ENCODE measurements at places on chromosomes 2 and 18.

GRCh38 chr18:31538837-31539236 is 40.9 kb downstream of the DSG2 start:
- no peak for ATAC-seq

- ATAC-seq = peak; percentile 2
Observed at GRCh38 chr2:98463988-98464771, 19.5 kb downstream of the INPP4A start.

GRCh38 chr2:17793296-17793695 is 23.0 kb upstream of the MSGN1 start:
- no peak for ATAC-seq

GRCh38 chr2:102436323-102436722 is 13.4 kb downstream of the IL18RAP start:
- no peak for ATAC-seq

GRCh38 chr2:239792405-239793084 is 232.6 kb downstream of the NDUFA10 start:
- no peak for ATAC-seq

DNA sequence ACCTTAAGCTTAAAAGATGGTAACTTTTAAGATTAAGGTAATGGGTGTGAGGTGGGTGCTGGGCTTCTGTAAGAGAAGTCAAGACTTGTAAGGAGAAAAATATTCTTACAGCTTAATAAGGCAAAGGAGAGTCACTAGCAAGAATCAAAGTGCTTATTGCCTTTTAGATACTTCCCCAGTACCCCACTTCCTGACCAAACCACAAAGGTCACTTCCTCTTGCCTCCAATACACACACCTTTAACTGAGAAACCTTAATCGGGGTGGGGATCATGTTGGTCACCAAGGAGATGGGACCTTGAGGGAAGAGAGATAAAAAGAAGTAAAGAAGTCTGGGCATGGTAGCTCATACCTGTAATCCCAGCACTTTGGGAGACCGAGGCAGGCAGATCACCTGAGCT is 10.6 kb upstream of the ATG16L1 start:
- no peak for ATAC-seq

DNA sequence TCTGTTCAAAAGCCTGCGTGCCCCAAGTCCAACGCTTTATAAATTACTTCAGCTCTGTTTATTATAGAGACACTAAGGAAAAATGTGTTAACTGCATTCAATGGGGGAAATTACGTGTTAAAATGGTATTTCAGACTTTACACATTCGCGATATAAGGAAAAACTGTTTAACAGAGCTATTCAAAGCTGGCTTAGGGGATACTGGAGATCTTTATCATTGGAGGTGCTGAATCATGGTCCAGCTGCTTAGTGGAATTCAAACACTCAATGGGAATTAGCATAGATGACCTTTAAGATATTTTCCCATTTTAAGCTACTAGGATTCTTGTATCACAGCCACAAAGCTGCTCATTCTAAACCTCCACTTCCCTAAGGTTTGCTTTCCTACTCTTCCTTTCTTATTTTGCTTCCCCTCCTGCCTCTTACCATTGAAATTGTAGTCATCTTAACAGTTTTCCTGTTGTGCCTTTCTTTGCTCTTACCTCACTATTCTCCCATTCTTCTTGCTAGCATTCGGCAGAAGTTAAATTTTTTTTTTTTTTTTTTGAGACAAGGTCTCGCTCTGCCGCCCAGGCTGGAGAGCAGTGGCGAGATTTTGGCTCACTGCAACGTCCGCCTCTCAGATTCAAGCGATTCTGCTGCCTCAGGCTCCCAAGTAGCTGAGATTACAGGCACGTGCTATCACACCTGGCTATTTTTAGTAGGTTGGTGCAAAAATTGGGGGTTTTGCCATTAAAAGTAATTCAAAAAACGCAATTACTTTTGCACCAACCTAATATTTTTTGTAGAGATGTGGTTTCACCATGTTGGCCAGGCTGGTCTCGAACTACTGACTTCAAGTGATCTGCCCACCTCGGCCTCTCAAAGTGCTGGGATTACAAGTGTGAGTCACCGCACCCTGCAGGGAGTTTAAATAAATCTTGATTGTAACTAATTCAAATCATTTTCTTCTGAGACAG is 6.5 kb downstream of the SULT6B1 start:
- ATAC-seq = no peak

DNA sequence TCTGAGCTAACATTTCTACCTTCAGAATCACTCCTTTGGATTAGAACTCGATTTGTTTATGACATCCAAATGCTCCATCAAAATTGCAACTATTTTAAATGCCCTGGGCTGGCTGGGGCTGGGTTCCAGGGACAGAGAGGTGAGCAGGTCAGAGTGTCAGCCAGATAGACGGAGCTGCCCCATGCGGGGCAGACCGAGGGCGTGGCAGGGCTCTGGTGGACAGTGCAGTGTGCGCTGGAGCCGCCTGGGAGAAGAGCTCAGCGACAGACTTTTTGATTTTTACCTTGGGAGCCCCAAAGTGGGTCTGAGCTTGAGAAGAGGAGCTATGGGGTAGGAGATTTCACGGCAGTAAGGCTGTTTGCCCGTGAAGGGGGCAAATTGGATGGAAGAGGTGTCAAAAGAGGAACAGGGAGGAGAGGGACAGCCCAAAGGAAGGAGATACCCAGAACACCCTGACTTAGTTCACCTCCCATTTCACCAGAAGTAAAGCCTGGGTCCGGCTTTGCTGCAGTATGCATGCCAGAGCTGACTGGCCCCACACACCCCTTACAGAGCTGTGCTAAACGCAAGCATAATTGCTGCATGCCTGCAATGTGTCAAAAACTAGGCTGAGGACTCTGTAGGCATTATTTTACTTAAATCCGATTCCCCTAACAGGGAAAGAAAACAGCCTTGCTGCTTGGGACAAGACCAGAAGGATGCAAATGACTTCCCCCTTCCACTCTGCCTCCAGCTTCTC is 33.7 kb downstream of the EN1 start:
- no peak for ATAC-seq

DNA sequence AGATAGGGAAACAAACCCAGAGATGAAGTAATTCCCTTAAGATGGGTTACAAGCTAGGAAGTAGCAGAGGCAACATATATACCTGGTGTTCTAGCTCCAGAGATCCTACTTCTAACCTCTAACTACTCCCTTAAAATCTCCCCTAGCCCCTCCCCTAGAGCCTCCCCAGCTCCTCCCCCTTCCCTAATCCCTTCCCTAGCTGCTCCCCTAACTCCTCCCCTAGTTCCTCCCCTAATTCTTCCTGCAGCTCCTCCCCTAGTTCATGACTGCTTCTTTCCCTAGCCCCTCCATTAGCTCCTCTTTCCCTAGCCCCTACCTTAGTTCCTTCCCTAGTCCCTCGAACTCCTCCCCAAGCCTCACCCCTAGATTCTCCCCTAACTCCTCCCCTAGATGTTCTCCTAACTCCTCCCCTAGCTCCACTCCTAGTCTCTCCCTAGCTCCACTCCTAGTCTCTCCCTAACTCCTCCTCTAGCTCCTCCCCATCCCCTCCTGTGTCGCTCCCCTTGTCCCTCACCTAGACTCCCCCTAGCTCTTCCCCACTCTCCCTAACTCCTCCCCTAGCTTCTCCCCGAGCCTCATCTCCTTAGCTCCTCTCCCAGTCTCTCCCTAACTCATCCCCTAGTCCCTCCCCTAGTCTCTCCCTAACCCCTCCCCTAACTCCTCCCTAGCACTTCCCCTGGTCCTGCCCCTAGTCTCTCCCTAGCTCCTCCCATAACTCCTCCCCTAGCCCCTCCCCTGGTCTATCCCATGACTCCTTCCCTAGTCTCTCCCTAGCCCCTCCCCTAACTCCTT is 108.9 kb downstream of the CD226 start:
- no peak for ATAC-seq

- peak; percentile 35 for ATAC-seq
Observed at GRCh38 chr2:240786355-240786841, 33.6 kb downstream of the KIF1A start.

DNA sequence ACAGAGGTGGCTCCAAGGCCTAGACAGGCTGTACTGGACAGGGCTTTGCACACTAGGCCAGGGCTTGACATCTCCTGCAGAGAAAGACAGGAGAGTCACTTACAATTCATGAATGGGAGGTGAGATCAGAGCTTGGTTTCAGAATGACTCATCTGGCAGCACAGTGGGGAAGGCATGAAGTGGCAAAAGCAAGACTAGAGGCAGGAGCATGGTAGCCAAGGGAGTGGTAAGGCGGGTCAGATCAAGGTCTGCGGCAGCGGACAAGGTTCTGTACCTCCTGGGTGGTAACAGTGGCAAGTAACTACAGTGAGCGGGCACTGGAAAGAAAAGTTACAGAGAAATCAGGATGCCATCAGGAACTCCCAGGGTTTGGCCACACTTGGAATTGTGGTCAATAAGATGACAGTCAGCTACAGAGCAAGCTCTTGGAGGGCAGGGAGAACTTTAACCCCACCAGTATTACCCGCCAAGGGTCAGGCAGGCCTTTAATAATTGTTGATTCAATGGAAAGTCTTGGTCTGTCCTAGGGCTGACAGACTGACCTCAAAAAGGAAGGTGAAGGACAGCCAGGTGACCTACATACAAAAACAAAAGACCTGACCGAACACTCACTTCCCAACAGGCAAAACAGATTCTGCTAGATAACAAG is 5.7 kb downstream of the MCFD2 start:
- ATAC-seq = no peak

GRCh38 chr2:158130832-158131473 is 29.3 kb downstream of the UPP2 start:
- ATAC-seq = no peak

DNA sequence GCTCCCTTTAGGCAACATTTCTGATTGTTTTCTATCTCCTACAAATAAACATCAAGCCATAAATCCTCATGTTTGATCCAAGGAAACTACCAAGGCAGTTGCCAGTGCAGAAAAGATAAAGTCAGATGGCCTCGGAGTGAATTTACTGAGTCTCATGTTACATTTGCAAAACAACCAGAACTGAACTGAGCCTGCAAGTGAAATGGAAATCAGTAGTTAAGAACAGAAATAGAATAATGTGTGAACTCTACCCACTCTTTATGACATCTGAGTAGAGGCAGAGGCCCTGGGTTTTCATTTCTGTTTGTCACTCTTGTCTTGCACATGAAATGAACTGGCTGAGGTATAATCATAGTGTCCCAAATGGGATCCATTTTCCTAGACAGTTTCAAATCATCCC is 20.4 kb upstream of the DAPL1 start:
- no peak for ATAC-seq

DNA sequence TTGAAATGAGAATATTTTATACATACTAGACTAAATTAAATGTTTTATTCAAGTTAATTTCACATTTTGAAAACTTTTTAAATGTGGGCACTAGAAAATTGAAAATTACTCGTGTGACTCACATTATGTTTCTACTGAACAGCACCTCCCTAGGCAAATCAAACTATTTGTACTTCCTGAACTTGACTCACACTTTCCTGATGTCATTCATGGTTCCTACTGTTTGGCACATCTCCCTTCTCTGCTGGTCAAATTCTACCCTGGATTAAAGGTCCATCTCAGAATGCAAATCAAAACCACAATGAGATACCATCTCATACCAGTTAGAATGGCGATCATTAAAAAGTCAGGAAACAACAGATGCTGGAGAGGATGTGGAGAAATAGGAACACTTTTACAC is 16.7 kb downstream of the LHCGR start:
- no peak for ATAC-seq

DNA sequence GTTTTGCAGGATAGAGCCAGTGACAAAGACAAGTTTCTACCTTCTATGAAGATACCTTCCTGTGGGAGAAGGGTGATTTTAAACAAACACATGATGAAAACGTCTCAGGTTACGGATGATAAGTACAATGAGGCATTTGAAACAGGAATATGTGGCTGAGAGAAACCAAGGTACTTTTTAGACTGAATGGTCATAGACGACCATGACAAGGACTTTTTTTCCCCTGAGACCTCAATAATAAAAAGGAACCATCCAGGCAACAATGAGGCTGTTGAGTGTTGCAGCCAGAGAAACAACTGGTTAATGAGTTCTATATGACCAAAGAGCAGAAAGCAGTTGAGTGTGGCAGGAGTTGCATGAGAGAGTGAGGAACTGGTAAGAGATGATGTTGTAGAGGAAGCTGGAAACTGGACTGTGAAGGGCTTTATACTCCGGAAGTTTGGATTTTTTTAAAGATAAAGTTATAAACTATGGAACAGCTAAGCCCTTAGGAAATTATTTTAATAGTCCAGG is 306.1 kb upstream of the CYRIA start:
- ATAC-seq = no peak

- peak; percentile 80 for ATAC-seq
Observed at GRCh38 chr2:157032017-157032416, 225.5 kb upstream of the GALNT5 start.

GRCh38 chr18:3667255-3668137 is 217.5 kb downstream of the TGIF1 start:
- ATAC-seq = no peak

GRCh38 chr2:48346124-48346536 is 183.8 kb upstream of the STON1 start:
- ATAC-seq = no peak

- no peak for ATAC-seq
Observed at GRCh38 chr2:226728996-226729395, 70.6 kb downstream of the IRS1 start.

DNA sequence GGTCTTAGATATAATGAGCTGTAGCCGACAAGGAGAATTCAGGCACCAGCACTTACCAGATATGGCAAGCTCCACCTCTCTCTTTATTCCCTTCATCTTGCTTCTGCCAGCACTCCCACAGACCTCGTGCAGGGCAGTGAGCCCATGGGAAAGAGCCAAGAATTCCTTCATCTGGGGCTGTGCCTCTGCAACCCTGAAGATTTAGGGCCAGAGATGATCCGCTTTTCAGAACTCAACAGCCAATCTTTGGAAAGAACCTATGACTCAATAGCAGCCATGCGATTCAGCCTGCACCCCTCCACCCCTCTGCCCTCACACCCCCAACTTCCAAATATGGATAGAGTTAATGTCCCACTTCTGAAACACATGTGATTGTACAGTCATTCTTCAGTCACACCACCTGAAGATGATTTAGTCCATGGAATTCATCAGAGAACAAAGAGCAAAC is 533.7 kb upstream of the TNP1 start:
- ATAC-seq = peak; percentile 92

GRCh38 chr18:5709476-5710095 is 165.8 kb upstream of the EPB41L3 start:
- ATAC-seq = no peak

DNA sequence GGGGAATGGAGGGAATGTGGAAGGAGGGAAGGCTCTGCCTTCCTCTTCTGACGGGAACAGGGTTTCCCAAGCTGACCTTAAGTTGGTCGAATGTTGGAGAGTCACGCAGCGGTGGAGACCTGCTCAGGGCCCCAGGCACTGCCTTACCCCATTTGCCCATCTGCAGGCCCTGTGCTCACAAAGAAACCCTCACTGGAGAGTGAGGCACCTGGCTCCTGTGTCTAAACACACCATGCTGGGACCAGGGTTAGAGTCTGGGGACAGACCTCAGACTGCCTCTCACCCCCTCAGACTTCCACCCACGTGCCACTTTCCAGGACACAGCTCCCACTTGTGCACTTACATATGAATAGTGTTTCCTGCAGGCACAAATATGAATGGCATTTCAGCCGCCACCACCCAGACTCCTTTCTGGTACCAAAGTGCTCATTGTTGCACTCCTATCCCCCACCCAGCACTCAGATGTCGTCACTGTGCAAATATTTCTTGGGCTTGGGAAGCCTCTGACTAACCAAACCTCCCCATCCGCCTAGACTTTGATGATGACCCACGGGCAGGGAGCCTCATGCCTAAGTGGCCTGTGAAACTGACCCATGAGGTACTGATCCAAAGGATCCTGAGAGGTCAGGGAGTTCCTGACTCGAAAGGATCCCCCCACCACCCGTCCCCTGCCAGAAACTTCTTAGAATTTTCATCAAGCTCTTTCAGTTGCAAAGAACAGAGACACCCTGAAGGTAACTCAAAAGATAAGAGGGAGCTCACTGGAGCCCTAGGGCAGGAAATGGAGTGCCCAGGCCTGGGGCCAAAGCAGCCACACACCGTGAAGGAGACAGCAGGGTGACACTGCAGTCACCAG is 78.3 kb downstream of the STPG4 start:
- peak; percentile 63 for ATAC-seq
